ENCODE measurements at places on chromosomes 5 and 9. TPM values are rescaled to one million over a fixed set of nuclear protein-coding genes. Genes with fewer than 3 reads are reported as not detected.

GRCh38 chr9:81492710-81493447 is 196.5 kb downstream of the TLE1 start:
- no peak for DNase-seq

GRCh38 chr9:112047538-112048066 is 127.5 kb downstream of the SUSD1 start:
- no peak for DNase-seq

DNA sequence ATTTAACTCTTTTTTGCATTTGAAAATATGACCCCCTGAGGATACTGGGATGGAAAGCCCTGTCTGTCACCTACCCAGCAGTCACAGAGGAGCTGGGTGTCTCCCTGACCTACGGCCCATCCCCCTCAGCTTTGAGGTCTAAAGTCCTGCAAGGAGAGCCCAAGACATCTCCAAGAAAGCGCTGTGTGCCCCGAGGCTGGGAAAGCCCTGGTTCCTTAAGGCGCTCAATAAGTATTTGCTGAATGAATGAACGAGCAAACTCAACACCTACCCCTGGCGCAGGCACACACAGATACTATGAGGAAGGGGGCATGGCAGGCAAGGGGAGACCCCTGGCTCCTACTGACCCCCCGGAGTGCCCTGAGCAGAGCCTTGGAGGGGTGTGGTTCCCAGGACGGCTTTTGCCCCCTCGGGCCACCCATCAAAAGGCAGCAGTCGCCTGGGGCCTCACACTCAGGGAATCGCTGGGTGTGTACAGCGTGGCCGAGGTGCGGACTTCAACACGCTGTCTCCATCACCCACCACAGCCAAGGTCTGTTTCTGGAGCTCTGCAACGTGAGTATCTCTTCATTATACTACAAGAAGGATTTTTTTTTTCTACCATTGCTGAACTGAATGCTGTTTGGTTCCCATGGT is 211.6 kb downstream of the ERCC6L2 start:
- DNase-seq: no peak

DNA sequence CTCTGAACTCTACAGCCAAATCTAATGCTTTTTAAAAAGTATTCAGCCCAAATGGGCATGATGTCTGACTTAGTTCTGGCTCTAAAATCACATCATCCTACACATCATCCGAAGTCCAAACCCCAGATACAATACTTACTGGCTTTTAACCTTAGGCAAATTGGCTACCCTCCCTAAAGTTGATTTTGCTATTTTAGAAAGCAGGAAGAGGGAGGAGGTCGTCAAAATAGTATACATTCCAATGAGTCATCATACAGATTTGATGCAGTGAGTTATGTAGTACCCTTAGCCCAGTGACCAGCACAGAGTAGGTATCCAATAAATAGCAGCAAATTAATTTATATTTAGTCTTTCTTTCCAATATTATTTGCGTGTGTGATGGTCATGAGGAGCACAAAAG is 582.0 kb upstream of the TUSC1 start:
- DNase-seq: no peak

GRCh38 chr5:62465985-62466925 is 53.7 kb downstream of the IPO11 start:
- no peak for DNase-seq

DNA sequence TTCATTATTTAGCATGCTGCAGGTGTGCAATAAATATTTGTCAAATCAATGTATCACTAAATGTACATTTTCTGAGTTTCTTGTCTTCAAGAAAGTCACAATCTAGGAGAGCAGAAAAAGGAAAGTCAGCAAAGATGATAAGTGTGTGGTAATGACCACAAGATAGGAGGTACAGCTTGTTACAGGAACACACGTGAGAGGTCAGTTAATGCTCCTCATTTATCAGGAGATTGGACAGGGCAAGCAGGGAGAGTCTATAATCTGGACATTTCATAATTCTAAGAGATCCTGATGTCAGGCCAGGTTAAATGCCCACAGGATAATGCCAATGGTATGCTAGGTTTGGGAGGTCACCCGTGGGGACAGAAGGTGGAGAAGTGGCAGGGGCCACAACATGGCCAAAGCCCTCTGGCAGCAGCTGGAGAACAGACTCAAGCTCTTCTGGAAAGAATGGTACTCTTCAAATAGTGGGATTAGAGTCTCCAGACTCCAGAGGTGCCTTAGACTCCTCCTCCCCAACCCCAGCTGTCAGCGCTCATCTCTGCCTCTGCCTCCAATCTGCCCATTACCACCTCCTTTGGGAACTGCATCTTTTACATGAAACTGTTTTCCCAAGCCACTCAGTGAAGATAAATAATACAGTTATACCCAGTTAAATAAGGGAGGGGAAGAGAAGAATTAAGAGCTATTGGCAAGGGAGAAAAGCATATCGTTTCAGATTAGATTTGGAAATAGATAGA is 114.3 kb downstream of the ASTN2 start:
- DNase-seq: no peak

DNA sequence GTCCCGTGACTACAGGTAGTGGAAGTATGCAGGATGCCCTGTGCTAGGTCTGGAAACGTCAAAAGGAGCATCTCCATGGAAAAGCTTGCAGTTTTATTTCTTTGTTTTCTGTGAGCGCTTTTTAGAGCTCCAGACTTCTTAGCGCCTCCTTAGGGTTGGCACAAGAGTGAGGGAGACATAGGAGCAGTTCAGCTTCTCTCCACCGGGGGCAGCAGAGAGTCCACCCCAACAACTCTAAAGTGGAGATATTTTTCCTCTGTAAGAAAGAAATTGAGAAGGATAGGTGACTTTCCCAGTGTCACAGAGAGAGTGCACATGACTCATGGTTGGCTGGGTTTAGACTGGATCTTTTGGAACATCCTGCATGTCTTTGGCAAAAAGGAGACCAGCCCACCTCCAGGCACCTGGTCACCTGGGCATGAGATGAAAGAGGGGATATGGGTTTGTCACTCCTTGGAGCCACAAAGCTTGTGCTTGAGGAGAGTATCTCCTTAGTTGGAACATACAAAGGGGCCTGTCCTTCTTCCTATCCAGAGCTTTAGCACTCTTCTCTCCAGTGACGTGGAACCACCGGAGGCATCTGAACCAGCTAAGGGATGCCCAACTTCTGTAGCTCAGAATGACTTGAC is 637.7 kb downstream of the SEMA5A start:
- no peak for DNase-seq

DNA sequence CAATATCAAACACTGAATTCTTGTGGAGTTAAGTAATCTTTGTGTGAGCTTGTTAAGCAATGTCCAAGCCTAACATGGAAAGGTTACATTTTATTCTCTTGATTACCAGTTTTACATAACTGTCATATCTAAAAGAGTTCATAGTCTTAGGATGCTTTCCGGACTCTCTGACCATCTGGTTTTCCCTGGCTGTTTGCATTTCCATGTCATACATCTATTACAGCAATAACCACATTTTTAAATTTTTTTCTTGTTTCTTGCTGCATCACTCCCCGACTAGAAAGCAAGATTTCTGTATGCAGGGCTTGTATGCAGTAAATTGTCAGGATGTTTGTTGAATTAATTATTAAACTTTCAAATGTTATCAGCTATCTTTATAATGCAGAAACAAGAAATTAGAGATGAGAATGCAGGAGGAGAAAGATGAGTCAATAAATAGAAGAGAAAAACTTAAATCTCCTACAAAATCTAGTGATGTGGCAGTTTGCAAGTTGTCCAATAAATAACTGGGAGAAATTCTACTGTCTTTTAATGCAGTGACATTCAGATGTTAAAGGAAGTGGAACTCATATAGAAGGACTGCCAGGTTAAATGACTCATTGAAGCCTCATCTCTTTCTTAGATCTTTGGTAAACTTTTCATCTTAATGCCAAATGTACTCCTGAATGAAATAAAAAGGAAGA is 179.6 kb upstream of the SGCD start:
- no peak for DNase-seq

DNA sequence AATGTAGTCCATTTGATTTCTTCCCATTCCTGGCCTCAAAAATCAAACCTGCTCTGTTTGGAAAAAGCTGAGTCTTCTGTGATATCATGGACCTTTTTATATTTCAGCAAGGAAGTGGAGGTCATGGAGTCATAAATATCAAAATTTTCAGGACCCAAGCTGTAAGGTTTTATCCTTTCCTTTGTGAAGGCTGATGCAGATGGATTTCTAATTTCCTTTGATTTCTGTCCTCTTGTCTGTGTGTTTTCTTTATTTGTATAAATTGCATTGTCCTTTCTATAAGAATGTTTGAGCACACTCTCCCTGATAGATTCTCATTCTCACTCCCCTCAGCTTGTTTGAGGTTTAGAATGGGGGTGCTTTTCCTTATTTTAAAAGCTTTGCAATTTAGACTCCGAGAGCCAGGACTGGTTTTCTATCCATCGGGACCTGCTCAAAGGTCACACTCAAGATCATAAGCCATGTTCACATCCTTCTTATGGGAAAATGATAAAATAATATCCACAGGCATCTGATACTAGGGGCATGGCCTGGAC is 127.4 kb upstream of the TMEM161B start:
- DNase-seq: no peak

GRCh38 chr9:117907420-117907819 is 203.2 kb downstream of the TLR4 start:
- no peak for DNase-seq

- DNase-seq: no peak
Observed at GRCh38 chr9:109019420-109019819, 6.1 kb upstream of the CTNNAL1 start.

DNA sequence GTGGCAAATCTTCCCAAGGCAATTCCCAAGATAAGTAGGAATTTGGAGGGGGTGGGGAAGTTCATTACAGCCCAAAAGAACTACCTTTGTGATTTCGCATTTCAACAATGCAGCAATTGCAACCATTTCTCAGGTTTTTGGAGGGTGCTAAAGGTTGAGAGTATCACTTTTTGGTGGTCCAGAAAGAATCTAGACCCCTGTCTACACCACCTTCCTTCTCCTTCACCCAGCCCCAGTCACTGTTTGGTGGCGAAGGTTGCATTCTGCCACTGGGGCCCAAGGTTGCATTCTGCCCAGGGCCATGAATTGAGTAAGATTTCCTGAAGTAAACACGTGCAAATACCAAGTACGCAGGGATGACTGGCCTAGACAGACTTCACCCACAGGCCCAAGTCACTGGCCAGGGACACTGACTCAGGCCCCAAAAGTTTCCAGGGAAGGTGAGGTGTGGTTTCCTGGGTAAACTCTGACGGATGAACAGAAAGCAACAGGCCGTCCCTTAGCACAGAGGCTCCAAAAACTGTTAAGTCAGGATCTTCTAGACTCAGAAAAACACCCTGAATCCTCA is 5.7 kb downstream of the PDE6A start:
- peak; percentile 57 for DNase-seq

- DNase-seq: no peak
Observed at GRCh38 chr9:79975621-79976256, 404.0 kb downstream of the TLE4 start.

DNA sequence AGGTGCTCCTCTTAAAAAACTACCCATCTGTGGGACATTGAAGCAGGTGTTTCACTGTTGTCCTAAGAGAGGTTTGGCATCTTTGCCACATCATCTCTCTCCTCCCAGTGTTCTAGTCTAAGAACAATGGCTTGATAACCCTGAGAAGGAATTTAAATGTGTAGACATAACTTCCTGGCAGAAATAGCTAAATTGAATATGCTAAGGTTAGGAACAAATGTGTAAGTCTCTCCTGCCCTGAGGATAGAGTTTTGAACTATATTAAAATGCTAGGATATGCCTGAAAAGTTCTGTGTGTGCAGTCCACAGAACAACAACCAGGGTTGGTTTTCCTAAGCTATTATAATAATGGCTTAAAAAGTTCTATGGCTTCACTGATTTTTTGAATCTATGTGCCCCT is 106.6 kb downstream of the LRRC70 start:
- no peak for DNase-seq

GRCh38 chr9:129182625-129183494 is 4.8 kb upstream of the IER5L start:
- peak; percentile 63 for DNase-seq

- peak; percentile 92 for DNase-seq
Observed at GRCh38 chr9:21801683-21802417, 586 bp upstream of the MTAP start.

- DNase-seq: no peak
Observed at GRCh38 chr5:119123280-119123679, 52.4 kb downstream of the DMXL1 start.

DNA sequence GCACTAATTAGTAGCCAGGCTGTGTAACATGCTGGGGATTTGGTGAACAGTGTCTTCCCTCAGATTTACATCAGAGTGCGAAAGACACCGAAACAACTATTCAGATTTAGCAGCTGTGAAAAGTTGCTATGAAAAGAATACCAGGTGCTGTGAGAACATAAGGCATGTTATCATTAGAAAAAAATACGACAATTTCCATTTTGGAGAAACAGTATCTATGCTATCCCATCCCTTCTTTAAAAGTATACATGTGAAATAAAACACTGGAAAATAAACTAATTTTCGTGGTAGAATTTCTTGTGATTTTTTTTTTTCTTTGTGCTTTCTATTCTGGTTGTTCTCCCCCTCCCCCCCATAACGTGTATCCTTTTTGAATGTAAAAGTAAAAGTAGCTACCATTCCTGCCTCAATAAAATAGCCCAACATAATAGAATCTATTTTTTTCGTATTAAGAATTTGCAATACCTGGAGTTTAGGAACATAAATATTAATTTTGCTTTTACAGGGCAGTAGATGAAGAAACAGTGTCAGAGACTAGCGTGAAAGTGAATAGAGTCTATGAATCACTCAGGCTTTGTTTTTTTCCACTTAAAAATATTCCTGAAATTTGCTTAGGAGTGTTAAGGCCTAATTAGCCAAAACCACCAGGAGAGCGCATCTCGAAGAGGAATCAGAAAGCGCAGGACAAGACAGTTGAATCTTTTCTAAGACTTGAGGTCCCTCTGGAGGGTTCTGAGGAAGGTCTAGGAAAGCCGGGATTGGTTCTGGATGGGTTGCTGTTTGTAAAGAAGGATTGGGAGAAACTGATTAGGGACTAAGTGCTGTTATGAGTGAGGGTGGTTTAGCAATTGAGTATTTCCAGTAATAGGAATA is 813 bp upstream of the SLU7 start:
- no peak for DNase-seq

DNA sequence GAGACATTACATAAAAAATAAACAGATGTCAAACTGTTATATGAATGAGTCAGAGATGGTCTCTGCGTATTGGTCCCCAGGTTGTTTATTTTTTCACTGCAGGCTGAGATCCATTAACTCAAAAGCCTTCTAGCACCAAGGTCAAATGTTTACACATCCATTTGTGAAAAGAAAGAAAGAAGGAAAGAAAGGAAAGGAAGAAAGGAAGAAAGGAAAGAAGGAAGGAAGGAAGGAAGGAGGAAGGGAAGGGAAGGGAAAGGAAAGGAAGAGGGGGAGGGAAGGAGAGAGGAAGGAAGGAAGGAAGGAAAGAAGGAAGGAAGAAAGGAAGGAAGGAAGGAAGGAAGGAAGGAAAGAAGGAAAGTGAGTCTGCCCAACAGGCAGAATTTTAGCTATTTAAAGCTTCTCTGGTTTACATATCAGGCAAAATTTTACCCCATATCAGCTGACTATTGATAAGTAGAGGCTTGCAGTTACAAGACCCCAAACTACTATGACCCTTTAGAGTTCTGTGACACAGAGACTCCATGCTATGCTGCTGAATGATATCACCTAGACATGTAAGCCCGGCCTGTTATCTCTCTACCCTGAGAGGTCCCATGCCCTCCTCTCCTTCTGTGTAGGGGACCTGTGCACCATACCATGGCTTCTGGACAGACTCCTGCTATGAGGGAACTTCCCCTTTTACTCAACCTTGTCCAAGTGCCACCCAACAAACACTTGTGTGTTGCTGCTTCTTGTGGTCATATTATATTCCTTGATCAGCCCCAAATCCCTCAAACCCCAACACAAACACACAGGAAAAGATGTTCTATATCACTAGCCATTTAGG is 59.0 kb downstream of the DRD1 start:
- no peak for DNase-seq

Gene PHYHD1
- total RNA-seq: 33.0 TPM

Gene GADD45G
- total RNA-seq: 4.7 TPM

Gene FAM193B
- 67.5 TPM for total RNA-seq

Gene RNF14
- total RNA-seq: 54.6 TPM

Gene CNTLN
- 12.2 TPM for total RNA-seq

Data from aorta (tissue), 5 donors.